ENCODE measurements at places on chromosomes 2 and 18.
A peak's percentile ranks its signal among the peaks of the same experiment; 100 is the strongest.

GRCh38 chr2:9213477-9214051 is 7.0 kb downstream of the ASAP2 start:
- DNase-seq, result no peak

DNA sequence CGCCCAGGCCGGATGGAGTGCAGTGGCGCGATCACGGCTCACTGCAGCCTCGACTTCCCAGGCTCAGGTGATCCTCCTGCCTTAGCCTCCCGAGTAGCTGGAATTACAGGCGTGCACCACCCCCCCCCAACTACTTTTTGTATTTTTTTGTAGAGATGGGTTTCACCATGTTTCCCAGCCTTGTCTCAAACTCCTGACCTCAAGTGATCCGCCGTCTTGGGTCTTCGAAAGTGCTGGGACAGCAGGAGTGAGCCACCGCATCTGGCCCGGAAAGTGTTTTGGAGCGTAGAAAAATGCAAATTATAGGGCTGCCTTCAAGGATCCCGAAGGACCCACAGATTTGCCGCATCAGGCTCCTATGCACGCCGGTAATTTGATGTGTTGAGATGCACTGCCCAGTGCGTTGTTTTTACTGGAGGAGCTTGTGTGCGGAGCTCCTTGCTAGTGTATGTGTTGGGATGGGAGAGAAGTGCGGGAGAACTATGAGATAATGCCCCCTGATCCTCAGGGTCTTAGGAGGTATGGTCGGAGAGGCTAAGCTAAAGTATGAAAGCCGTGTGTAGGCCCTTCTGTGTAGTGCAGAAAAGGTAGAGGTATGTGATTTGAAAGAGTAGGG is 1.2 kb upstream of the CLASP1 start:
- peak; percentile 2 for DNase-seq

DNA sequence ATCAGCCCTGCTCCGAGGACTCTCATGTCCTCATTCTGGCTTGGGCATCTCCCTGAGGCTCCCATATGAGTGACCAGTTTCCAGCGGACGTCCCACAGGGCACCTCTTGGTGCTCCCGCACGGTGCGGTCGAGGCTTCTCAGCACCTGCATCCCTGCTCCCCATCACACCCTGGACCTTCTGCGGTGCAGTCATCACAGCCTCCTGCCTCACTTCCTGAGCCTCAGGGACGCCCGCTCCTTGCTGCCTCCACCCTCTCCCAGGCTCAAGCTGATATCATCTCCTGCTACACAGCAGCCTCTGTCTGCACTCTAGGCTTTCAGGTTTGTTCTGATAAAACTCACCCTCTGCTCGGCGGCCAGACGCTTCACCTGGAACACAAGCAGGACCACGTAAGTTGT is 185.0 kb downstream of the TMEM18 start:
- no peak for DNase-seq

DNA sequence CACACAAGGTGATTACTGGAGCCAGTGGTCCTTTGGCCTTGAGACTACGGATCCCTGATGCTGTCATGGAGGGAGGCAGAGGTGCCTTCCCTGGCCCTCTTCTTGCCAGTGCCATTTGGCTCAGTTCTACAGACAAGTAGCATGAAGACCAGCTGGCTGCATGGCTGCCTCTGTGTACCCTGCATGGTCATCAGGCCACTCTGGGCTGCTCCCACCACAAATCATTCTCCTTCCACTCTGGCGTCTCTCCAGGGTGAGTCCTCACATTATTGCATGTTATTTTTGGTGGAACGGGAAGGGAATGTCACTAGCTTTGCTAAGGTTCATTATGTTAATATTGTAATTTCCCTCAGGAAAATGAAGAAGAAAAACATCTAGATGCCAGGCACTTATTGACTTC is 229.8 kb downstream of the VAPA start:
- DNase-seq, result no peak

GRCh38 chr2:62042944-62043343 is 137.5 kb downstream of the COMMD1 start:
- no peak for DNase-seq

GRCh38 chr2:108820482-108820881 is 33.9 kb downstream of the CCDC138 start:
- DNase-seq, result no peak

- no peak for DNase-seq
These were observed 114.5 kb upstream of the ZFP36L2 start for GRCh38 chr2:43340945-43341356.

DNA sequence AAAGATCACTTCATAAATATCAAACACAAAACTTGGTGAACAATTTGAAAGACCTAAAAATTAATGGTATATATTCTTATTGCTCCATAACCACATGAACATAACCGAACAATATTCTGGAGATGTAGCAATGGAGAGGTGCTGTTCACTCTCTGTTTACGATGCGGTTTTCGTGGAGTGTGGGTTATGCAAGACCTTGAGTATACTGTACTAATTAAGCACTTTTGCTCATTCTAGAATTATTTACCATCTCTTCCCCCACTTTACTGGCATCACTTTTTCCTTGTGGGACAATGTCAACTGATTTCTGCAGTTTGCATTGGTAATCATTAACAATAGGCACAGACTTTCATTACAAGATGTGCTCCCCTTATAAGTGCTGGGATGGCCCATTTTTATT is 97.6 kb downstream of the RAPH1 start:
- DNase-seq, result no peak

DNA sequence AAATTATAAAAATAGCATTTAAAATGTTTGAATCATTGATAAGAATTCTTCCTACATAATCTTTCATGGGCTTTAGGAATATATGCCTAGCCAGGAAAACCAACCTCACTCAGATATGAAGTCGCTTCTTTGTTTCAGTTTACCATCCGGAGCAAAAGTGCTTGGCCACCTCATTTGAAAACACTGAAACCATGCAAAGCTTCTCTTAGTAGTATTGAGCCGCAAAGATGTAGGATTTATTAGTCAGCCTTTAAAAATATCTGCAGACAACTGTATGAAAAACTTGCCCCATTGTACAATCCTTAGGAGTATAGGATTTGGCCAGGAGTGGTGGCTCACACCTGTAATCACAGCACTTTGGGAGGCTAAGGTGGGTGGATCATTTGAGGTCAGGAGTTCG is 24.3 kb upstream of the GPD2 start:
- no peak for DNase-seq

DNA sequence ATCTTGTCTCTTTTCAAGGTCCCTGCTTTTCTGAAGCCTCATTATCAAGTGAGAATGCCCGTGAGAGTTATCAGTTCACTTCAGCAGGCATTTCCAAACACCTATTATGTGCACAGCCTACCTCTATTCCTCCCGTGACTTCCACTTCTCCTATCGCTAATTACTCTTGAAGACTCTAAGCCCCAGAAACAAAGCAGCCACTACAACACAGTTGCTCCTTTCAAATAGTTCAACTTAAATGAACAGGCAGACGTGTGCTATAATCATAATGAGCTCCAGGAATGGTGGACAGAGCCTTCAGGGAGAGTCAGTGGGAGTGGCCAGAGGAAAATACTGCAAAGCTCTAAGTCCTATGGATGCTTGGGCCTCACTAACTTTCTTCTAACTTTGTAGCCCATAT is 159.0 kb downstream of the RDH14 start:
- no peak for DNase-seq

- DNase-seq, result no peak
These were observed 444.3 kb downstream of the NBAS start for GRCh38 chr2:15116830-15117229.

DNA sequence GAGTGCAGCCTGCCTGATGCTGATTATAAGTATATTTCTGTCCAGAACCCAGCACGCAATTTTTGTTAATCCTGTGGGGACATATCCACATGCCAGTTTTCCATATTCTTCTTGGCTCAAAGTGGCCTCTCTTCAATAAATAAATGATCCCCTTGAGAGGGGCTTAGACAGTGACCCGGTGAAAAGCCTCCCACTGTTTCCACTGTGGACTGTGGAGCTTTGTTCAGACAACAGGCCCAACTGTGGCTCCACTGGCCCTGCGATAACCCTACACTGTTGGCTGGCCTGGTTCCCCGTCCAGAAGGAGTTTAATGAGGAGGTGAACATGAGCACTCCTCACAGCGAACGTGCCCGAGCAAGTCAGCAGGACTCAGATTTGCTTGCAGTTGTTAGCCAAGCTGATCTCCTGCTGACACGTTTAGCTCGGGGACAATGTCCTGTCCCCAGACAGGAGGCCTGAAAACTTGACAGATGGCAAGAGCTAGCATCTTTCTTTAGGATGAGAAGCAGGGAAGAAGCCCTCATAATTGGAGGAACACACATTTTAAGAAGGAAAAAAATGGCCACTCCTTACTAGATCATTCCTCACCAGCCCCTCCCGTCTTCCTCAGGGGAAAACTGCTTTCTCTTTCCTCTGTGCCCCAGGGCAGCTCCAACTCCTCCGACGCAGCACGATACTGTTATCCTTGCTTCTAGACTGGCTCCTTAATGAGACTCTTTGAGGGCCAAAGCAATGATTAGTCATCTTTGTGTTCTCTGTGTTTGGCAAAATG is 20.0 kb upstream of the MTCL1 start:
- DNase-seq, result no peak

GRCh38 chr2:65605743-65606058 is 173.3 kb upstream of the SPRED2 start:
- no peak for DNase-seq

GRCh38 chr2:9271091-9271490 is 64.5 kb downstream of the ASAP2 start:
- no peak for DNase-seq

DNA sequence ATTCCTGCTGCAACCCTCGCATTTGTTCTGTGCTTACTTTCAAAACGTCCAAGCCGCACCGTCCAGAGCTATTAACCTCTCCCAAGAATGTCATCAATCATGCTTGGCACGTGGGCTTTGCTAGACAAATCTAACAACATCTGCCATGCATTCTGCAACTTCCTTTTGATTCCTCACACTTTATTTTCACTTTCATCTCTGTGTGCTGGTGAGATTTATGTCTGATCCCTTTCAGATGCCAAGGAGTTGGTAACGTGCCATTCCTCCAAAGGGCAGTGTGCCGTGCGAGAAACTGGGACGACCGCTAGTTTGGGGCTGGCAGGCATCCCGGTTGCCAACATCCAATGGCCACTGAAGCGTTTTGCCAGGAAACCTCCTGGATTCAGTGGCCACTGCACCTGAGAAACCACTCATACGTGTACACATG is 230.0 kb upstream of the PARD3B start:
- no peak for DNase-seq

DNA sequence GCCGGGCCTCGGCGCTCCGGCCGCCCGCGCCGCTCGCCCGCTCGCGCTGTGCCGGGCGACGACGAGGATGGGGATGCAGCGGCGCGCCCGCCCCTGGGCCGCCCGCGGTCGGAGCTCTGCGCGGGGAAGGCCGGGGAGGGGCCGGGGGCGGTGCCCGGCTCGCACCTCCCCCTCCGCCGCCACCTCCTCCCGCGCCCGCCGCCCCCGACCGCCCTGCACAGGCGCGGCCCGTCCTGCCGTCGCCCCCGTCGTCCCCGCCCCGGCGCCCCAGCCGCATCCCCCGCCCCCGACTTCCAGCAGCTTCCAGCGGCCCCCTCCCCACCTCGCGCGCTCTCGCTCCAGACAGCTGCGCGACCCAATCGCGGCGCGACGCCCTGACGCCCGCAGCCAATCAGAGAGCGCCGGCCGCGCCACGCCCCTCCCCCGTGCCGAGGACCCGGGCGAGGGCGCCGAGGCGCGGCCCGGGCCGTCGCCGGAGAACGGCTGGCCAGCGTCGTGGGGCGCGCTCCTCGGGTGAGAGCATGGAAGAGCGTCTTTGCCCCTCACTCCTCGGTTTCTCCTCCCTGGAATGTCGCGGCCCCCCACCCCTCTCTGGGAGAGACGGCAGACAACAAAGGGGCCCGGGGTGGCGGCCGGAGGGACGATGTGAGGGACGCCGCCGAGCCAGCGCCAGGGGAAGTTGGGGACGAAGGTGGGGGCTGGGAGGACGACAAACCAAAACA is at the start of gene MBOAT2:
Gene MBOAT2, minus strand, starts transcription at position 69 of the 722 bp plus-strand sequence. CDS start 70 bp downstream, outside the sequence.
- peak; percentile 45 for DNase-seq

- no peak for DNase-seq
These were observed 228.1 kb downstream of the RBM43 start for GRCh38 chr2:151033271-151034248.

DNA sequence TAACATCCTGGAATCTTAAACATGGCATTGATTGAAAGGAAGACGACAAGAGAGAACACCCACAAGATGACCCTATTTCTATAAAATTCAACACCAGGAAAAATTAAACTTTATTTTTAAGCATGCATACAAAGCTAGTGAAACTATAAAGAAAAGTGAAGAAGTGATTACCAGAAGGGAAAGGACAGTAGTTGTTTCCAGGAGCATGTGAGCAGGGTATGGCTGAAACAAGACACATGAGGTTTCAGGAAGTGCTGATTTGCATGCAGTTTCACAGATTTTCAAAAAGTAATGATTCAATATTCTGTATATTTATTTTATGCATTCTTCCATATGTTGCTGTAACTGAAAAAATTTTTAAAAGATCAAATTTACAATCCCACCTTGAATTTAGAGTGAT is 24.6 kb upstream of the DAW1 start:
- no peak for DNase-seq

DNA sequence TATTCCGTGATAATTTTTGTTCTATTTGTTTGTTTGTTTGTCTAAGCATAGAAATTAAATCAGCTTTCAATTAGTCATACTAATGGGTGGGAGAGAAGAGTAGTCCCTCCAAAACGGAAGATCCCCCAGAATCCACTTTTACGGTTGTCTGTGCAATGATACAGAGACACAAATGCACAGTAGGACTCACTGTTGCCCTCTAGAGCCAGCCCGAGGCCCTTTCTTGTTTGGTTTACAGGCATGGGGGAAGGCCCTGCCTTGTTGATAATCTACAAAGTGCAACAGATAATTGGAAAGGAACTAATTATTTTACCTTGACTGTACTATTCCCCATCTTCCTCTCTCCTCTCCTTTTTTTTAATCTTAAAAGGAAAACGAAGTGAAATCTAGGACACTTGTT is 121.1 kb downstream of the ACOXL start:
- DNase-seq, result no peak

- no peak for DNase-seq
These were observed 86.5 kb downstream of the ICOS start for GRCh38 chr2:204023088-204023487.

DNA sequence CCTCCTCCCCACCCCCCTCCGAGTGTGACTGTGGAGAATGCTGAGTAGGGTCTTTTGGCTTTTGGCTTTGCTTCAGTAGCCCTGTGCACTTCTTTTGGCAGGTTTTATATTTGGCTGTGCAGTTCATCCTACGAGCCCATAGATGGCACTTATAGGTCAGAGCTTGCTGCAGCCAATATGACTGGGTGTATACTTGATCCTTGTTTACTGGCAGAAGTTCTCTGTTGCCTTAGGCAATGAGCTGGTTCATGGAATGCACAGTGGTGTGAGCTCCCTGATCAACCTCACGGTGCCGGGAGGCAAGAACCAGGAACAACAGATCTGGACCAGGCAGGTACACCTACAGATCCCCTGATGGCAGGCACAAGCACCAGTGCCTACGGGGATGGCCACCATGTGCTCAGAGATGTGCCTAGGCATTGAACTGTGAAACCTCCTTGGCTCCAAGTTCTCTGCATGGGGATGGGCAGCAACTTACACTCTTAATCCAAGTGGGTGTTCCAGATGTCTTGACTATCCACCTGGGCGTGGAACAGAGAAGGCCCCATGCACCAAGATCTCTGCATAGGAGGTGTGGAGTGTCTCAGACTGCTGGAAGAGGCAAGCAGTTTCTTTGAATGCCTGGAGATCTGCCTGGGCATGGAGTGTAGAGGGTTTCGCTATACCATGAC is 190.4 kb downstream of the KIAA1328 start:
- DNase-seq, result no peak

- DNase-seq, result no peak
These were observed 381.2 kb upstream of the NETO1 start for GRCh38 chr18:73249030-73249429.

GRCh38 chr2:191923652-191923997 is 76.7 kb upstream of the CAVIN2 start:
- no peak for DNase-seq

Data from stimulated activated CD8-positive, alpha-beta memory T cell treated with anti-CD3 and anti-CD28 coated beads, Interleukin-4, amount 100 ng/mL, for 1 hour (primary cell).